OCI-LY7 (cell line): ENCODE measurements at places on chromosomes 5 and 9. TPM values are rescaled to one million over a fixed set of nuclear protein-coding genes. Genes with fewer than 3 reads are reported as not detected.

DNA sequence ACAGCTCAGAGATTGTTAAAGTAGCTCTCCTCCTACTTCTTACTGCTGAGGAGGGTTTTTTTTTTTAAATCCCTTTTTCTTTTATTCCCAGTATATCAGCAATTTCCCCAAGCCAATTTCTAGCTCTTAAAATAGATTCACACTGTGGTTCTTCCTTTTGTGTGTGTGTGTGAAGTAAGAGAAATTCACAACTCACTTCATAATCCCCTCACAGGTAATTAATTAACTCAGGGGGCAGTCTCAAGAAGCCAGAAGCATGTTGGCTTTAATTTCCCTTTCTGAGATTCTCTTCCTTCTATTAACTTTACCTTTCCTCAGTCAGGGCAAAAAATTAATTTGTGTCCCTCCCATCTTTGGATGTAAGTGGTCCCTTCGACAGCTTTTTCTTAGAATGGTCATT is 71.0 kb upstream of the HMHB1 start:
- DNase-seq = no peak

DNA sequence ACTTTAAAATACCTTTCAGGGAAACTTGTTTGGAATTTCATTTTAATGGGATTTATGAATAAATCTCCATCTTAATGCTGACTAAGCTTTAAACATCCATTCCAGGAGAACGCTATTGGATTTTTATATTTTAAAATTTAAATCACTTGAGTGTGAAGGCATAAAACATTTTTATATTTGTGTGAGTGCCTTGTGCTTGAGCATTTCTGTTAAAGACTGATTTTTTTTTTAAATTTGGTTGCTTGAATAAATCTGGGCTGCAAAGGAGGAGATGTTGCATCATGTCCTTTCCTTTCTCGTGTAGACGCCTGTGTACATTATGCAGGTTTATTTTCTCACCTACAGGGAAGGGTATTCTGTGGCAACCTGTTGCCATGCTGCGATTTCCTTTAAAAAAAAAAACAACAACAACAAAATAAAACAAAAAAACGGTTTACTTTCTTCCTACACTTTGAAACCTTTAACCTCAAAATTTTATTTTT is 108.1 kb downstream of the ZNF462 start:
- no peak for DNase-seq

GRCh38 chr5:138604176-138604785 is 29.1 kb upstream of the HSPA9 start:
- no peak for DNase-seq

DNA sequence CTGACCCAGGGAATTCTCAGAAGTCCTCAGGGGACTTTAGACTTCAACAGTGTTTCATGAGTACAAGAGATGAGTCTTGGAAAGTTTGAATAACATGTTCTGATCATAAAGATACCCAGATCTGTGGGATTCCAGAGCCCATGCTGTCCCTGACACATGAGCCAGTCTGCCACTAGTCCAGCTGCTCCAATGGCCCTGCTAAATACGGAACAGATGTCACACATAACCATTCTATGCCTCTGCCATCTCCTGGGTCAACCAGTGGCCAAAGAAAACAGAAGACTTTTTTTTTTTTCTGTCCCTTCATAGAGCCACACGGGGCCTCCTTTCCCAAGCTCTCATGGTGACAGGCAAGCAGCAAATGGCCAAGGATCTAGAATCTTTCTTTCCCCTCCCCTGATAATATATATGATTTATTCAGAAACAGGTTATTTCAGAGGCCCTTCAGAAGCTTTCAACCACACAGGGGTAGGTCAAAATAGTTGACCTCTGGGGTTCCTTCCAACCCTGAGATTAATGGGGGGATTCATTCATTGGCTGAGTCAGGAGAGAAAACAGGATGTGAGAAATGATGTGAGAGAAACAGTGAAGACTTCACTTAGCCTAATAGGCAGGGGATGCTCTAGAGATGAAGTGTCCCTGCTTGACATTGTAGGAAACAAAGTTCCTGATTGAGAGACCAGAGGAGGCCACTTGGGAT is 367.7 kb downstream of the CDK5RAP2 start:
- DNase-seq = peak; percentile 4

DNA sequence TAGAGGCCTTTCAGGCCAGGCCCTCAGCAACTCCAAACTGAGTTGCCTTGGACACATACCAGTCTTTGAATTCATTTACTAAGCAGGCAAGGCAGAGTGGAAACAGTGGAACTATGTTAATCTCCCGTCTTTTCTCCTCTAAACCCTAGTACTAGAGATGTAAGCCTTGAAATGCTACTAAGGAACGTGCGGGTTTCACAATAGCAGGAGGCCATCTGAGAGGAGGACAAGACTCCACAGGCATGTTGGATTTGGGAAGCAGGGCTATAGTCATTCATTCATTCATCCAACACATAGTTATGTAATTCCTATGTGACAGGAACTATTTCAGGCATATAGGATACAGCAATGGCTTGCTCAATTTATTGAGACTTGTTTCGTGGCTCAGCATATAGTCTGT is 3.3 kb upstream of the OCLN start:
- DNase-seq = no peak

DNA sequence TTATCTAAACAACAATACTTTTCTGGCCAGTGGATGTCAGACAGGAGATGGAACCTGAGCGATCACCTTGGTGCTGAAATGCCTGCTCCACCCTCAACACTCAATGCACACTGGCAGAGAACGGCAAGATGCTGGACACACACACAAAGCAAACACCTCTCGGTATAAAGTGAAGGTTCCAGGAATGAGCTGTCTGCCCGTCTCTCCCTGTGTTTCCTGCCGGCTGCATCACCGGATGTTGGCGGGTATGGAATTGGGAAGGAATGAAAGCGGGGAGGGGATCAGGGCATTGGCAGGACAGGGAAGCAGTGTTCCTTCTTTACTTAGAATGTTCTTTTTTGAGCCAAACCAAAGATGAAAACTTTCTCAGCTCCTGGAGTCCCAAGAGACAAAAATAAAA is 59.2 kb downstream of the MED10 start:
- no peak for DNase-seq

DNA sequence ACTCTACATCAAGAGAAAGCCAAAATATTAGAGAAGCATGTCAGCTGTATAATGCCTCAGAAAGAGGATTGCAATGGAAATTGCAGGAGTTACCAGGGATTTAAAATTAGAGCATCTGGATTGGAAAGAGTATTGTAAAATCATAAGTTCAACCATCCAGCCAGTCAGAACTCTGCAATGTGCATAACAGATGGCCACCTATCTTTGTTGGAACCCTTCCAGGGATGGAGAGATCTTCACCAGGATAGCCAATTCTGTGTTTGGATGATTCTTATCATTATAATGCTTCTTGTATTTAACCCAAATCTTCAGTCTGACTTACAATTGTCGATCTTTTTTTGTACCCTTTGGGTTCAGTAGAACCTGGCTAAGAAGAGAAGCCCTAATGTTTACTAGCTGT is 164.4 kb downstream of the TLR4 start:
- no peak for DNase-seq

DNA sequence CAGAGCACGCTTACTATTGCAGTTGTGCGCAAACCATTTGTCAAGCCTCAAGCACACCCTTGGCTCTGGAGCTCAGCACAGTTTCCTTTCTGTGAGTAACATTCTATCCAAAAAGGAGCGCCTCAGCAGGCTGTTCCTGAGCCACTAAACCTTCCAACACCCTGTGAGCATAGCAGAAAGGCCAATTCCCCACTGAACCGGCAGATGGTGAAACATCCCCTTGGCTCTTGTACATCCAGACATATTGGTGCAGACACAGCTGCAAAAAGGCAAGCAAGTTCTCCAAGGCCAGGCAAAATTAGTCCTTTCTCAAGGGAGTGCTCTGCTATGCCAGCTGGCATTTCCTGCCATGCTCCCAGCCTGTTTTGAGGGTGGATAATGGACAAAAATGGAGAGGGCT is 44.1 kb upstream of the CEMIP2 start:
- peak; percentile 22 for DNase-seq

DNA sequence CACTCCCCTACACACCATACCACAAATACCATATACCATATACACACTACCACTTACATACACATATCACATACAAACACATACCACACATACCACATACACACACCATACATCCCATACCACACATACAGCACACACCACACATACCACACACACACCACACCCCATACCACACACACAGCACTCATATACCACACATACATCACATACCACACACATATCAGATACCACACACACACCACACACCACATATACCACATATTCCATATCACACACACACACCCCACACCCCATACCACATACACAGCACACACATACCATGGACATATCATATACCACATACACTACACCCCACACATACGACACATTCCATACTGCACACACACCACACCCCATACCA is 276.6 kb downstream of the GADD45G start:
- no peak for DNase-seq

DNA sequence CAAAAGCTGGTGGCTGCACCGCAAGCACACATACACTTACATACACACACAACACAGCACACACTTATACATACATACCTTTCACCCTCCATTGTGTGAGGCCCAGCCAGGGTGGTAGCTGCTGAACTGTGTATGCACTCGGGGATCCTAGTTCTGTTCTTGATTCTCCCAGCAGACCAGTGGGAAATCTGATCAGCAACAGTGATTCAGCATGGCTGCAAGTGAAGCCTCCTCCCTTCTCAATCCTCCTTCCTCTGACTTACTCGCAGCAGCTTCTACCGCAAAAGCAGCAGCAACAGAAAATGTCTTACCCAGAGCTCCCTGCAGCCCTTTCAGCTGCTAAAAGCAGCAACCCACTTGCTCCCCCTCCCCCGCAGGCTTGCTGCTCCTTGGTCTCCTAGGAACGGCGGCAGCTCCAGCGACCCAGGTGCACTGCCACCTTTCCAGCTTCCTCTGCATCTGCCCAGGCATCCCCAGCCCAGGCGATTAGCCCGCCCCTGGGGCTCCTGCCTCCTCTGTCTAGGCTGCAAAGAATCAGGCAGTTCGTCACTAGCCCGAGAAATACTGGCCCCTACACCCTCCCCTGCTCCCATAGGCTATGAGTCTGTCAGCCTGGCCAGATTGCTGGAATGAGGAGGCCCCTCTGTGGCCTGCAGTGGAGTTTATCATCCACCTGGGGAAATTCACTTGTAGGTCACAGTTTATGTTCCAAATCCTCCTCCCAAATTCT is at the start of gene KLHL3:
Gene KLHL3 (minus strand): TSS at position 535 of the 730 bp plus-strand sequence. CDS start 443 bp downstream, at position 92.
- DNase-seq = peak; percentile 18

DNA sequence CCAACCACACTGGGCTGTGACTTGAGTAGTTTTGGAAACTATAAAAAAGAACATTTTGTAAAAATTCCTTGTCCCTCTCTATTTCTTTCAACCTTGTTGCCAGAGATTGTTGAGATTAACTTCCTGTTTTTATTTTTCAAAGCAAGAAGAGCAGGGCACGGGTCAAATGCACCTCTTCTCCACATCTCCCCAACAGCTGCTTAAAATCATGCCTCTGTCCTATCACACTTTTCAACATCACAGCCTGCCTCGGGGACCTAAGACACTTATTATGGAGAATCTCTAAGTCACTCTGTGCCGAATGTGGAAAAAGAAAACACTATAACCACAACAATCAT is 280.3 kb upstream of the TNC start:
- no peak for DNase-seq

DNA sequence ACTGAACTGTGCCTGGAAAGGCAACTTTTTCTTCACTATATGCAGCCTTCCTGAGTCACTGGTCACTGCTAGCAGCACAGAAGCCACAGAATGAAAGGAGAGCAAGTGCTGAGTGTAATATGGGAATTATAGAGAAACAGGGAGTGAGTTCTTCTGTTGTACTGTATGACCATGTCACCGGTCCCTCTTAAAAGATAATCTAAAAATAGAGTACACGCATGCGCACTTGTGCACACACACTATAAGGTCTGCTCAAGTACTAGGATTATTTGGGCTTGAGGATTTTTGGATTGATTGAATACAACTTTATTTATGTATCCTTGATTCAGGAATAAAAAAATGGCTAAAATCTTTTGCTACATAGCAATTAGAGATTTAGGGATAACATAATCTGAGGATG is 571.9 kb downstream of the PDE4D start:
- DNase-seq = no peak

DNA sequence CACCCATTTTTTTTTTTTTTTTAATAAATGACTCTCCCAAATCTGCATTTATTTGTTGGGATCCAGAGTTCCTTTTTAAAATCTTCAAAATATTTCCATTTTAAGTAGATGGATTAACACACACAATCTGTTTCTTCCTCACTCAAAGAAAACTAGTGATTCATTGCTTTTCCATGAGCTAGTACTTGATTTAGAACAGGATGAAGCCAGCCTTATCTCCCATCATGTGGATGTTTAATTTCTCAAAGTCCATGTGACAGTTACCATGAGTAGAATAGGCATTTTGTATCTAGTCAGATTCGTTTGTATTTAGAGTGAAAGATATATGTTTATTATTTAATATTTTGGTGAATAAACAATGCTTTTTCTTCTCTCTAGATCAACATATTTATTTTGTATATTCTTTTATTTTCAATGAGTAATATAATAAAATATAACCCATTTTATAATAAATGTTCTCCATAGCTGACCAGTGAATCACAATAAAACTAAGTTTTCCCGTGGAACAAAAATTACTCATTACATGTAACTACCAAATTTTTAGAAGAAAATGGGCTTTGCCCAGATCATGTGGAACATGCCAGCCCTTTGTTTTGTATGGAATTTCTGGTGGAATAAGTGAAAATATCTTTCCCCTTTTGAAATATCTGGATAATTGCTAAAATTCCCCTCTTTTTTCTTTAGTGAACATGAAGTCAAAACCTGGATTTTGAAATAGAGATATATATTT is 54.9 kb upstream of the RPS23 start:
- DNase-seq = no peak

DNA sequence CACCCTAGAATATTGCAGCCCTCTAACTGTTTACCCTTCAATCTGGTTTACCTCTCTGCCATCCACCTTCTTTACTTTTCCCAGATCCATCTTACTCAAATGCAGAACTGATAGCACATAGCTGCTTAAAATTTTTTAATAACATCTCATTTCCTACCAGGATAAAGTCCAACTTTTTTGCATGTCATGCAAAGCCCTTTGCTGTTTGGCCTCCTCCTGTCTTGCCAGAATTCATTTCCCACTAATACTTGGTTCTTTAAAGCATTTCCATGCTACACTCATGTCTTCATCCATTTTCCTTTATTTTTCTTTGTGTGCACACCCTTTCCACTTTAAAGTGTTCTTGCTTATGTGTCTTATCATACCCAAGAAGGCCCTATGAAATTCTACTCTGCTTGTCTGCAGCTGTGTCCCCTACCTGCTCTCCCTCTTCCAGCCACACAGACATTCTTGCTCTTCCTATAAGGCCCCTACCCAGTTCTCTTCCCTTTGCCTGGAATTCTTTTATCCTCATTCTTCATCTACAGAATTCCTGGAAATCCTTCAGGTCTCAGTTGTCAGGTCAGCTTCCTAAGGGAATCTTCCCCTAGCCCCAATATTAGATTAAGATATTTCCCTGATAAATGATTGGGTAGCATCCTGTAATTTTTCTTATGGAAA is 50.3 kb downstream of the TLE4 start:
- DNase-seq = no peak

- no peak for DNase-seq
Measured at GRCh38 chr5:175588709-175589429, 69.0 kb upstream of the HRH2 start.

The FAM221B gene
- total RNA-seq = not detected in 2 replicates

The GABRA1 gene
- total RNA-seq = not detected in 2 replicates
